T-helper 1 cell (primary cell): ENCODE measurements at places on chromosomes 3 and 15.

- no peak for DNase-seq
These were observed 5.0 kb upstream of the ARRDC4 start for GRCh38 chr15:97955529-97955928.

- no peak for DNase-seq
These were observed 42.8 kb downstream of the ALDH1L1 start for GRCh38 chr3:126137490-126138130.

GRCh38 chr3:185155678-185156077 is 2.8 kb upstream of the C3orf70 start:
- no peak for DNase-seq

GRCh38 chr3:168362661-168363247 is 267.0 kb upstream of the GOLIM4 start:
- DNase-seq = no peak

DNA sequence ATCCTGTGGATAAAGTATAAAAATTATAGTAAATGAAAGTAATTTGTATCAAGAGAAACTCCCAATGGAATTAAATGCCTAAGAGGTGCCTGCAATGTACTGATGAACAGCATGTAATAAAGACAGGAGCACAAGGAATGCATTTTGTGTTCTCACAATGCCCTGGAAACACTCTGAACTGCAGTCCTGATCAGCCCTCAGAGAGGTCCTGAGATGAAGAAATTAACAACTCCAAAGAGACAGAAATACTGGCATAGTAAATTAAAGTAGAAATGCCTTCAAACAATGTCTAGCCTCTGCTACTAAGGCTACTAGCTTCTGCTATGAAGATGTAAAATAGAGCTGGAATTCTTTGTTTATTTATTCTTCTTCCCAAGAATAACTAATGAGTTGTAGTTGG is 59.9 kb downstream of the CFAP20DC start:
- no peak for DNase-seq

DNA sequence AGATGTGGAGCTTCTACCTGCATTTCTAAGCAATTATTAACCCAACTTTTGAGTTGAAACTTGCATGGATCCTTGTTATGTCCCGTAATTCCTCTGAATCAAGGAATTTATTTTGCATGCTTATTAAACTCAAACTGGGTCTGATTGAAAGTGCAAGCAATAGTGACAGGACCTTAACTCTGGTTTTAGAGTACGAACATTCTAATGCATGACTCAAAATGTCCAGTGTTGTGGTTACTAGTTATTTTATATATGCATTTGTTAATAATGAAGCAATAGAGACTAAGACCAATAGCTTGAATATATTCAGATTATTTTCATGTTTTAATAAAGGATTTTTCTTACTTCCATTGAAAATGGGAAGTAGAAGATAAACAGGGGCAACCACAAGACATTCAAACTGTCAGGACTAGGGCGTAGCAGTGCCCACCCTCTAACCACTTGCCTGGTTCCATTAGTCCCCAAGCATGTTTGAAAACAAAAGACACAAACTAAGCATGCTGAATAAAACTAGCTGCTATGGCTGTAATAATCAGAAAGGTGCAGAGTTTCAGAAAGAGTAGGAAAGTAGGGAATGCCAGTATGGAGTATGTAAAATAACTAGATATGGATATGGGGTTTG is 28.1 kb downstream of the OIP5 start:
- no peak for DNase-seq

DNA sequence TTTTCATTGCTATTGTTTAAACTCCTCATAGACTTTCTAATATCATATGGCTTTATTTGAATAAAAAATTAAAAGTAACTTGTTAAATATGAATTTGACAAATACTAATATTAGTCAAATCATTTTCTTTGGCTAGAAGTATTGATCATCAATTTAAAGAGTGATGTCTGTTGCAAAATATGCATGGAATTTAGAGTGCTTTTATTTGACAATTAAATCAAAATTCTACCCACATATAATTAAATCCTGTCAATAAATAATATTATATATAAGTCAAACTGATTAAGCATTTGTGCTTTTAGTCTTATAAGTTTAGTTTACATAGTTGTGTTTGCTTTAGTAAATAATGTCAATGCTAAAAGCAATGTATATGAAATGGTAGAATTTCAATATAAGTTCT is 318.6 kb upstream of the ROBO1 start:
- no peak for DNase-seq

DNA sequence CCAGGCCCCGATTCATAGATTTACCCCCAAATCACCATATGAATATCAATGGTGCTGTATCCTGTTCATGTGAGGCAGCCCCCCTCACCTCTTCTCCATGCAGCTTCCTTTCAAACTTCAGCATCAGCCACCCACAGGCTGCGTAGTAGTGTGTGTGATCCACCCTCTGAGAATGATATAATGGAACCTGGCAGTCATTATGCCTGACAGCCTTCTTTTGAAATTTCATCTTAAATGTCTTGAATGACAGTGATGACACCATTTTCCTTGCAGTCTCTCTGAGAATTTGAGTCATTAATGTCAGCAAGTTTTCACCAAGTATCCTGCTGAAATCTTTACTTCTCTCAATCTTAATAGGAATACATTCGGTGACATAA is 3.5 kb upstream of the CLRN1 start:
- DNase-seq = no peak

DNA sequence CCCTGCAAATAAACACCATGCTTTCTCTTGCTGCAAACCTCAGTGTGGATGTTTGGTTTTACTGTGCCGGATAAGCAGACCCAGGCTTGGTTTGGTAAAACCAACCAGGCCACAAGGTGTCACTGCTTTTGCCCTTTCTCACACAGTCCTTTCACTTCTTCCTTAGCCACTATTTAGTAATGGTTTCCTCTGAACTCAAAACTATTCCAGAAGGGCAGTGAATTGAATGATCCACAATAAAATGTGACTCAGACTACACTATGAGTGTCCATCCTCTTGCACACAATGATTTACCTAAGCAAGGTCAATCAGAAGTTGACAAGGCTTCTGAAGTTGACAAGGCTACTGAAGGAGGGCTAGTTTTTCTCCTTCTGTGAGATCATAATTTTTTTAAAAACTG is 552.4 kb upstream of the CCDC54 start:
- DNase-seq = no peak

- DNase-seq = no peak
These were observed 20.7 kb downstream of the BCL2A1 start for GRCh38 chr15:79950247-79950646.

GRCh38 chr3:24437326-24437725 is 57.3 kb downstream of the THRB start:
- no peak for DNase-seq

GRCh38 chr15:79743032-79743431 is 153.8 kb downstream of the MTHFS start:
- no peak for DNase-seq

- no peak for DNase-seq
These were observed 171.4 kb upstream of the CADPS start for GRCh38 chr3:63046580-63046979.

- DNase-seq = no peak
These were observed 10.6 kb upstream of the KIF23 start for GRCh38 chr15:69403594-69403993.

GRCh38 chr3:185815391-185816282 is 9.2 kb downstream of the IGF2BP2 start:
- no peak for DNase-seq

DNA sequence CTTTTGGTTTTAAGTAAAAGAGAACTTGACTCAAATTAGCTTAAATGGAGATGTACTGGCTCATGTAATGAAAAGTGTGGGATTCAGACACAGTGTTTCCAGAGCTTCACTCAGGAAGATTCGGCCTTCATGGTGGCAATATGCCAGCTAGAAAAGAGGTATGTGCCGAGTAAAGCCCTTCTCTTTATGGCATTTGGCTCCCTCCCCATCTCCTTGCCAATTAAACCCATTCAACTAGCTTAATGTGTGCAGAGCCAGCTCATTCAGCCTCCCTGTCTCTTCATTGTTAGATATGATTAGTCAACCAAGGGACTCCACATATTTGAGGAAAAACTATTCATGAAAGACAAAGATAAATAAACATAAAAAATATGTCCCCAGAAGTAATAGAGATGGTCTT is 15.0 kb upstream of the TRANK1 start:
- no peak for DNase-seq

GRCh38 chr3:147656023-147656422 is 246.9 kb downstream of the ZIC1 start:
- DNase-seq = no peak

GRCh38 chr15:83276661-83277060 is 7.8 kb downstream of the BNC1 start:
- DNase-seq = no peak

GRCh38 chr15:43529587-43530345 is 12.4 kb downstream of the MAP1A start:
- DNase-seq = no peak

GRCh38 chr3:179330438-179330837 is 7.6 kb downstream of the ZNF639 start:
- DNase-seq = no peak

DNA sequence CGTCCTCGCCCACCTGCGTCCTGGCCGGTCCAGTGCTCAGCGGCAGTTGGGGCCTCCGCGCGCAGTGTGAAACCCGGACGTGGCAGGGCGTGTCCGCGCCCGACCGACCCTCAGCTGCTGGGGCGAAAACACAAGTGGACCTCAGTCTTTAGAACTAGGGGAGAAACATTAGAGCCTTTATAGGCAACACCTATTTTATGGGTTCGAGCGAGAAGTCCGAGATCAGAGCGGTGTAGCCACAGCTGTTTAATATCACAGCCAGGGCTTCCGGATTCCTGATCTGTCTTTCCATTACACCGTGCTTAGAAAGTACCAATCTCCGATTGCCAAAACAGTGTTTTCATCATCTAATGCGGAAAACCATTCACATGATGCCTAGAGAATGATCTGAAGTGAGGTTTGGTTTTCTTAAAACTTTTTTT is 506 bp downstream of the RAD51 start:
- no peak for DNase-seq

GRCh38 chr3:59316688-59317275 is 267.0 kb upstream of the CFAP20DC start:
- no peak for DNase-seq

GRCh38 chr15:66986951-66987350 is 78.5 kb upstream of the SMAD3 start:
- DNase-seq = no peak

- DNase-seq = no peak
These were observed 160.6 kb downstream of the RPLP1 start for GRCh38 chr15:69613182-69613581.
